ENCODE measurements at places on chromosomes 7 and 10.

GRCh38 chr10:3897156-3897555 lies 112.1 kb upstream of the KLF6 start:
- no peak for DNase-seq

GRCh38 chr7:26912933-26913536 lies 48.6 kb upstream of the SKAP2 start:
- DNase-seq = no peak

- no peak for DNase-seq
These were observed 132.6 kb upstream of the PDLIM1 start for GRCh38 chr10:95423164-95424005.

DNA sequence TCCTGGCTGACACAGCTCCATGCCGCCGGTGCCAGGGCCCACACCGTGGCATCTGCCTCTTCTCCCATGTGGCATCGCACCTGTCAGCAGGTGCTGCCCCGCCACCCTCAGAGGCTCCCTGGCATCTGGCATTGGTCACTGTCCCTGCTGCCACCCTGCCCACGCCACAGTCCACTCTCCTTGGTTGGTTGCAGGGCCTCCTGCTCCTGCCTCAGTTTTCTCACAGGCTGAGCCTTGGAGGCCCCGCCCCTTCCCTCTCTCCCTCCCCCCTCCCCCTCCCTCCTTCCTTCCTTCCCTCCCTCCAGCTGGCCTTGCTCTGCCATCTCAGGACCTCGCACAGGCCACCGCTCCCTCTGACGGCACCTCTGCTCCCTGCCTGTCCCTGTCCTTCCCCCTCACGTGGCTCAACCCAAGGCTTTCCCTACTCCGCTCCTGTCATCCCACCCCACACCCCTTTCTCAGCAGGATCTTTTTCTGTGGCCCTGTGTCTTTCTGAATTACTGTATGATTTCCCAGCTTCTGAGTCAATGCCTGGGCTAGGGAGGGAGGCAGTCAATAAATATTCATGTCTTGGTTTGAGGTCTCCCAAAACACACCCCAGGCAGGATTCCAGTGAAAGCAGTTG lies 87.4 kb downstream of the INPP5A start:
- DNase-seq = no peak

DNA sequence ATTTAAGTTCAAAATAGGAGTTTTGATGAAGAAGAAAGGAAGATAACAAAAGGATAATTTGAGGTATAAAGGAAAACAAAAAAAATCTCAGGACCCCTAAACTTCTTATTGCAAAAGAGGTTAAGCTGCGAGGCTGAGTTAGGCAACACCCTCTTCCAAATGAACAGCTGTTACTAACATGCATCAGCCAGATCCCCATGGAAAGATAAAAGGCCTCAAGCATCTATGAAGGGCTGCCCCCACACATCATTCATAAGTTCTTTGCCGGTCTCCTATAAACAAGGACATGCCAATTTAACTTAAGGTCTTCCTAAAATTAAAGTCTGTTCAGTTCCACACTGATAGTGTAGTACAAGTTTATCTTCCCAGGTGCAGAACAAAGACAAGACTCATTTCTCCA lies 75.8 kb upstream of the IMMP2L start:
- DNase-seq = no peak

GRCh38 chr10:77006836-77007511 lies 630.6 kb downstream of the KCNMA1 start:
- no peak for DNase-seq

GRCh38 chr10:77989081-77989724 lies 40.1 kb downstream of the POLR3A start:
- no peak for DNase-seq

GRCh38 chr10:103193107-103193819 lies at the start of gene NT5C2:
Gene NT5C2, minus strand, starts transcription at chr10:103193272. Its CDS starts 18,314 bp downstream, at chr10:103174958.
- peak; percentile 94 for DNase-seq

DNA sequence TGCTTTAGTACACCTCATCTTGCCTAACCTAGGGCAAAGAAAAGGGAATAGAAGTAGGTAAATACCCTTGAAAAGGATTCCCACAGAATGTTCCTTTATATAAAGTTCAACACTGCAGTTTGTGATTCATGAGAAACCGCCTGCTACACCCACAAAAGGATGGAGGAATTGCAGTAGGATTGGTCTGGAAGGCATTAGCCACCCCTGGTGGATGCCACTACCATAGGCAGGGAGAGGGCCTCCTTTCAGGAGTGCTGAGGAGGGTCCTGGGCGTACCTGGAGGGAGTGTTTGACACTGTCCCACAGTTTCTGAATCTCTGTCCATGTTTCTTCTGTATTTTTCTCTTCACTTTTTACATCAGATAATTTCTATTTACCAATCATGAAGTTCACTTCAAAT lies 221.8 kb upstream of the TMEM72 start:
- DNase-seq = no peak

GRCh38 chr7:101757879-101758278 lies 59.5 kb upstream of the CUX1 start:
- DNase-seq = no peak

DNA sequence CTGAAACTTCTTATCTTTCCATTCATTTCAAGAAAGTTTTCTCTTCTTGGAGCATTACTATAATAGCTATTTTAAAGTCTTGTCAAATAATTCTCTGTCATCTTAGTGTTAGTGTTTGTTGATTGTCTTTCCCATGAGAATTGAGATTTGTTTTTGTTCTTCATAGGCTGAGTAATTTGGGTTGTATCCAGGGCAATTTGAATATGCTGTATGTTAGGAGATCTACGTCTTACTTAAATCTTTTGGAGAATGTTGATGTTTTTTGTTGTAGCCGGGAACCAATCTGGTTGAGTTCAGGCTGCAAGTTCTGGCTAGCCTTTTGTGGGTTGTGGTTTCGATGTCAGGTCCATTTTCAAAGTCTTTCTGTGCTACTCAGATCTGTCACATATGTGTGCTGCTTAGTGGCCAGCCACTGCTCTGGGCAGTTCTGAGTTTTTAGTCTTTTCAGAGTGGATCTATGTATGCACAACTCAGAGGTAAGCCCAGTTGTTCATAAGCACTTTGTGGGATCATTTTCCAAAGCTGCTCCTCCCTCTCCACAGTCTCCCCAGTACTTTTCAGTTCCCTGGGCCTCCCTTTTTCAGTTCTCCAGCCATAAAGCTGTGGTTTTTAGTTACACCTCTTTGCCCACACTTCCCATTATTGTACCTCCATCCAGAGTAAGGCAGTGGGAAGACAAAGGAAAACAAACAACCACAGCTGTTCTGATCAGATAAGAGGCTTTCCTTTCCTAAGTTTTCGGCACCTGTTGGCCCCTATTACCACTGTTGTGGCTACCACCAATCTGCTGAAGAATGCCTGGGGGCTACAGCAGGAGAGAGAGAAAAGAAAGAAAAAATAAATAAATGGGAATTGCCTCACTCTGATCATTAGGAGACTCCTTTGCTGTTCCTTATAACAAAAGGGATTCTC lies 4.7 kb upstream of the CCNJ start:
- no peak for DNase-seq

GRCh38 chr7:74263399-74264120 lies 9.4 kb upstream of the RFC2 start:
- no peak for DNase-seq

DNA sequence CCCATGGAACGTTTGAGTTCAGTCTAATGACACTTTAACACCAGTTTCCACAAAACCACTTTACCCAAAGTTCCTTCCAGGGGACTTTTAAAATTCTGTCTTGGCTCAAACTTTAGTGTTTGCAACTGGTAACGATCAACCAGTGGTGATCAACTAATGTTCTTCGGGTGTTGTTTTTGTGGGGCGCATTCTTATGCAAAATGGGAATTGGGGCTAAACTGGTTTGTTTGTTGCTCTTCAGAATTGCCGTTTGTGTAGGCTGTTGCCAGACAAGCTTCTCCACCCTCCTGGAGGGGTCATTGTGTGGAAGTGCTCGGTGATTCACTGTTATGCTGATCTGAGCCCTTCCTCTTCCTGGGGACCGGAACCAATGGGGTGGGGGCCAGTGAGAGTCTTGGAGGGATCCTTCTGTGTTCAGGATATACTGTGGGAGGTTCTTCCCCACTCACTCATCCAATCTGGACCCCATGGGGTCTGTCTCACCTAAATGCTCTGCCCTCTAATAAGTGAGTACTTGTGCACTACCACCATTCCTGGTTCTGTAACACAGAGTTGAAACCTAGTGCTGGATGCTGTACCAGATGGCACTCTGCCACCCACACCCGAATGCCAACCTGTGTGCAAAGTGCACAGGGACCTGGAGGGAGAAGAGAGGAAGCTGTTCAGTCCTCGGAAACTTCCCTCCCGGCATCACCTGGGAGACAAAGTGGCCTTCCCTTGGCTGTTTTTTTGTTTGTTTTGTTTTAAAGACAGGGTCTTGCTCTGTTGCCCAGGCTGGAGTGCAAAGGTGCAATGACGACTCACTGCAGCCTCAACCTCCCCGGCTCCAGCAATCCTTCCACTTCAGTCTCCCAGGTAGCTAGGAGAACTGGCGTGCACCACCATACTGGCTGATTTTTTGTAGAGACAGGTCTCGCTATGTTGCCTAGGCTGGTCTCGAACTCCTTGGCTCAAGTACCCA lies 2.1 kb downstream of the NFE2L3 start:
- DNase-seq = no peak

- no peak for DNase-seq
These were observed 352.8 kb upstream of the VSTM2A start for GRCh38 chr7:54189330-54189729.

- no peak for DNase-seq
These were observed 47.0 kb upstream of the RPA3 start for GRCh38 chr7:7765422-7765821.

GRCh38 chr10:121084016-121084674 lies 233.0 kb downstream of the WDR11 start:
- DNase-seq = peak; percentile 22

Data from SK-N-SH (cell line).